ENCODE measurements at places on chromosomes 3 and 15. TPM values are rescaled to one million over a fixed set of nuclear protein-coding genes. Genes with fewer than 3 reads are reported as not detected.
A peak's percentile ranks its signal among the peaks of the same experiment; 100 is the strongest.

DNA sequence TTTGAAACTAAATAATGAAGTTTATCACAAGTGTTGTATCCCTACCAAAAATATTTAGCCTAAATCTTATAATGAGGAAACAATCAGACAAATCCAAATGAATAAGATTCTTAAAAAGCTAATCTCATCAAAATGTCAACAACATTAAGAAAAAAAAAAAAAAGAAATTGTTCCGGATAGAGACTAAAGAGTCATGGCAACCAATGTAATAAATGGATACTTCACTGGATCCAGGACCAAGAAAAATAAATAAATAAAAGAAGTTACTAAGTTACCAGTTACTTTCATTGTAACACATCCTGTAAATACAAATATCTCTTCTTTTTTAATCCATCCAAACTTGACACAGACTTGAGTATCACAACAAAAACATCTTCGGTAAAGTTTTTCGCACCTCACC, 607 bp downstream of the MRPL47 start:
- DNase-seq, result no peak

DNA sequence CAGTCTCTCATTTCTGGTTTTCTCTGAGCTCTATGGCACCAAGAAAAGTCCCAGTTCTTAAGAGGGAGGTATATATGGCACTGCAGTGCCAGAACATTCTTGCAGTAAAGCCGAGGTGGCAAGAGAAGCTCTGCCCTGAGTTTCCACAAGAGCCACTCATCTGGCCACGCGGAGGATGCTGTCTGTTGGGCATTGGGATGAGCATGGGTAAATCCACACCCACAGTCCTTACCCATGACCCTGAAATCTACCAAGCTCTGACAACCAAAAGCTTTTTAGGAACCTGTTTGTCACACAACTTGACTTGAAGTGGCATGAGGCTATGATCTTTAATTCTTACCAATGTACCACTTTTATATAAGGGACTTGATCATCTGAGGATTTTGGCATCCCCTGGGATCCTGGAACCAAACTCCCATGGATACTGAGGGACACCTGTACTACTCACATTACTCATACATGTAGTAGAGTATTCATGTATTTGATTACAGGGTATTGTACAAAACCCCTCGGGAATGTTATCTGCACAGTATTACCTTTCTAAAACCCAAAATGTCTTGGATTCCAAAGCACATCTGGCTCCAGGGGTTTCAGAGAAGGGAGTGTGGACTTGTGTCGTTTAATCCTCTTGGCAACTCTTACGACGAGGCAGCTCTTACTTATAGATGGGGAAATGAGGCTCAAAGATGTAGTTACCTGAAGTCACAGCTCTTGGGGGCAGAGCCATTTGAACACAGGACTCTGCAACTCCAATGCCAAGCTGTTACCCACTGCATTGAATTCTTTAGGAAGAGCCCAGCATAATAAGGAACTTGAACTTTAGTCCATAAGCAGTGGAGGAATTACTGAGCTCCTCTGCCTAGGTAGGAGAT, 8.8 kb downstream of the RPL32 start:
- no peak for DNase-seq

DNA sequence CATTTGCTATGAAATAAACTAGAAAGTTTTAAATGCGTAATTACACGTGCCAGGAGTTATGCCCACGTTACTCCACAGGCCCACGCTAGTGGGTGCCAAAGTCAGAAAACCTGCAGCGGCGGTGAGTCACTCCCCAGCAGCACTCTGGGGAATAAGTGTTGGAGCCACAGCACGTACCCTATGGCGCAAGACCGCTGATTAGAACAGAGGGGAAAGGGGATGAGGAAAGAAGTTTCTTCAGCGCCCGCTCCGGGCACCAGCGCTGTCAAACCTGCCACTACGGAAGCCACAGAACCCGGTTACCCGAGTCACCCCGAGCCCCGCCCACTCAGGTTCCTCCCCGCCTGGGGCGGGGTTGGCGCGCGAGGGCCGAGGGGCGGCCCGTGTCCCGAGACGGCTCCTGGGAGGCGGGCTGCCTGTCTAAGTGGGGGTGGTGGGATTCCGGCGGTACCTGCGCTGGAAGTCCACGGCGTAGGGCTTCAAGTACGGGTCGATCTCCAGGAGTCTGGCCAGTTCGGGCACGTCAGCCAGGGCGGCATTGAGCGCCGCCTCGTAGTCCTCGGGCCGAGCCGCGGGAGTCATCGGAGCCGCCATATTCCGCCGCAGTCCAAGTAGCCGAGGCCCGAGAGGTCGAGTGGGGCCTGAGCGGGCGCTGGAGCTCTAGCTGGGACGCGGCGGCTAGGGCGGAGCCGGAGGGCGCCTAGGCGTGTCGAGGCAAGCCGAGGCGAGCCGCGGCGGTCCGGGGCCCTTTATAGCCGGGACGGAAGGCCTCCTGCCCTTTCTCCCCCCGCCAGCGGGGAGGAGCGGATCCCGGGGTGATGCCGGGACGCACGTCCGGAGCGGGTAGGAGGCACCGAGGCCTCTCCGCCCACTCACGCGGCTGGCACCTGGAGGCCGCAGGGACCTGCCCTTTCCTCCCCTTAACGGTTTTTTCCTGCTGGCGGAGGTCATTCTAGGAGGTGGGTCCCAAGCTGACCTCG, at the start of gene GBE1:
Gene GBE1, minus strand, starts transcription at position 722 of the 980 bp plus-strand sequence. Its CDS starts 128 bp downstream, at position 594.
- DNase-seq, result peak; percentile 94

EDC3 gene
- 9.2 TPM for total RNA-seq

DNA sequence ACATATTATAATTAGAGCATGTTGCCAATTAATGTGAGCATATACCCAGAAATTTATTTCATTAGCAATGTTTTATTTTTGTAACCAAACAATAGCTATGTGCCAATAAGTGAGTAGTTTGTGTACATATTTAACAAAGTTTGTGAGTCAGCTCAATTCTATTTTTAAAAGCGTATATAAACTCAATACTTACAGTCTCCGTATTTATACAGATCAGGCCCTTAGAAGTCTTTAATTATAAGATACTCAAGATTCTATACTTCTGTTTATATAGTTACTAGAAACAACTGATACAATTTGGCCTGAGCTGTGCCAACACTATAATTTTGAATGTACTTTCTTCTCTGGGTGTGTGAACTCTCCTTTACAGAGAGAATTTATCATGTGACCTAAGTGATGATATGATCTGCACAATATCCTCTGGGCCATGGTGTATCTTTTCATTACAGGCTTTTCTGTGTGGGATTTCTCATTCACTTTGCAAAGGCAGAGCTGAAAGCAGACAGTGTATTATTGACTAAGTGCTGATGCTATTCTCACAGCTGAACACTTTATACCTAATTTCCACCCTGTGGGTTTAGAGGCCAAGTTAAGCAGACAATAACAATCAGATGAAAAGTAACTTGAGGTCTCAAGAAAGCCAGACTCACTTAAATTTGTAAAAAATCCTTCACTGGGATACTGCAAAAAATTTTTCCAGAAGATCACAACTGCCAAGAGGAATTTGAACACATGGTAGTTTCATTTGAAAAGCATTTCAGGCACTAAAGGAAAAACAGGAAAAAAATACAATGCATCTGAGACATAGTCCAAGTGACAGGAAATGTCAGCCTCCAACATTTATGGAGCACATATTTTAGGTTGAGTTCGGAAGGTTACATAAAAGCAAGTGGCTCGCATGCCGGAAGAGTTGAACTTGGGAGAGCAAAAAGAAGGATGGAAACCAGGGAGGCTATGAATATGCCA, 277.9 kb upstream of the SEMA6D start:
- DNase-seq, result no peak

SPSB4 gene
- 48.1 TPM for total RNA-seq

CSPG4 gene
- 3.1 TPM for total RNA-seq

Data from body of pancreas (tissue), 4 donors.